M059J (cell line): ENCODE measurements at places on chromosomes 3 and 15. TPM values are rescaled to one million over a fixed set of nuclear protein-coding genes. Genes with fewer than 3 reads are reported as not detected.

The MFGE8 gene
- 83.4 and 99.0 TPM in 2 replicates for total RNA-seq

GRCh38 chr3:122510878-122511535 is 3.7 kb downstream of the KPNA1 start:
- no peak for DNase-seq

DNA sequence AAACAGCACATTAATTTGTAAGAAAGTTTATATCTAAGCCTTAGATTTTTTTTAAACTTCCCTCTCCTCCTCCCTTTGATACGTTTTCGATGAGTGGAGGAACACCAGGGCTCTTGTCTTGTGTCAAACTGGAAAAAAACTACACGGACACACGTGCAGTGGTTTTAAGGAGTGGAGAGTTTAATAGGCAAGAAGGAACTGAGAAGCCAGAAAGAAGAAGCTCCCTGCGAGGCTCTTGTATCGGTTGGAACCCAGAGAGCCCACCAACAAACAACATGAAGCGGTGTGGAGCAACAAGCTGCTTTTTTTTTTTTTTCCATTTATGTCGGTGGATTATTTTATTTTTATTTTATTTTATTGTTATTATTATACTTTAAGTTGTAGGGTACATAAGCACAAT is 18.6 kb downstream of the NDUFB4 start:
- DNase-seq: no peak

- DNase-seq: no peak
These were observed 311.7 kb upstream of the SEMA6D start for GRCh38 chr15:47405365-47406162.

The KLHL6 gene
- total RNA-seq: not detected in 2 replicates

DNA sequence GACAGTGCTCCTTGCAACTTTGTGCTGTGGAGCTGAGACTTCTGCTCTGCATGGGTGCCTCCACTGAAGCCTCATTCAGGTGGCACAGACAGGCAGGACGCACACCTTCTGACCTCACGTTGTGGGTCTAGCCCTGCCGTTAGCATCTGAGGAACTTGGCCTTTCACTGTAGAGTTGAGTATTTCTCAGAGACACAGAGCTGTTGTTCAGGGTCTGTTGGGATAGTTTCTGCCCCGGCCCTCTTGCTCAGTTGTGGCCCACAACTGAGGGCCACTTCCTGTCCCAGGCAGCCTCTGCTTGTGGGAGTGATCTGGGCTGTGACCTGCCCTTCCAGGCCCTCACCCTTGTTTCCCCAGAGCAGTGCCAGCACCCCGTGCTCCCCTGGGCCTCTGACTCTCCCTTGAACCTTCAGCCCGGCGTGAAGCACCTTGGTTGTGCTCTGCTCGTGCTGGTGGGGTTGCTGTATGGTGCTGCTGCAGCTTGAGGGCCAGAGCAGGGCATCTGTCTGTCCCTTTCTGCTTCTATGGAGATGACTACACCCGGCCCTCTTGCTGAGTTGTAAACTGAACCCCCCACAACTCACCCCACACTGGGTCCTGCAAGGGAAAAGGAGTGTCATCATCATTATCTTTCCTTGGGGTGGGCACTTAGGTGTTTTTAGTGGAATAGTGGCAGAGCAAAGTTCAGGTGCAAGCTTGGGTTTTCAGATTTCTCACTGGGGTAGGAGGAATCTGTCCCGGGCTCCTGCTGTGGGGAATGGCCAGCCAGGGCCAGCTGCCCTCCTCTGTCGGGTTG is 11.7 kb downstream of the BAHD1 start:
- no peak for DNase-seq

- no peak for DNase-seq
These were observed 17.6 kb downstream of the EFCC1 start for GRCh38 chr3:129018751-129019150.
